ENCODE measurements at places on chromosomes 7 and 10.

- DNase-seq: no peak
Observed at GRCh38 chr7:130943336-130943901, 209.4 kb upstream of the KLF14 start.

DNA sequence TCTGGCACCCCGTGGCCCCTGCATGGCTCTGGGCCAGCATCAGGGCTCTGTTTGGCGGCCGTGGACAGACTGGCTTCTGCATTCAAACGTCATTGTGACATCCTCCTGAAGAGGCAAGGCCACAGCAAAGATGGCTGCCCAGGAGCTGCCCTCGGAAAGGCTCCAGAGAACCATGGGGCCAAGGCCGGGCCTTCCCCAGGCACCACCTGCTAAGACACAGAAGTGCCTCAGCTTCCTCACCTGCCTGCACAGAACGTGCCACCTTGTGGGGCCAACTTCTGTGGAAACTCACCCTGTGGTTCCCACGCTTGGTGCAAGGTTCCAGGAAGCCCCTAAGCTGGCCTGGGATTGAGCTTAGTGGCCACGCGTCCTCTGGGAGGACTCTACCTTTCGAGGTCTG lies 396.9 kb downstream of the PTPRN2 start:
- DNase-seq: no peak

DNA sequence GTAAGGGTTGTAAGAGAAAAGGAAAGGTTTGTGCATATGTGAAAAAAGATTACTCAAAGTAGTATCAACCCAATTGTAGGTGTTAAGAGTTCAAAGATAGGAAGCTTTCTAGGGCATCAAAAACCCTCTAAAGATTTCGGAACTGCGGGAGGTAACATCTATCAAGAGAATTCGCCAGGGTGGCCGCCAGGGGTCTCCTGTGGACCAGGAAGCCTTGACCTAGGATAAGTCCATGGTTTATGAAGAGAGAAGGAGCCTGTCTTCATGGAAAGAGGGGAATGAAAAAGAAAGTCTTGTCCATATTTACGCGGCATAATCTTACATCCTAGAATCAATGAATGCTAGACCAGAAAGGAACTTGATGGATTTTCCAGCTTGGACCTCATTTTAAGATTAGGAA lies 140.7 kb upstream of the CALCR start:
- DNase-seq: no peak

- DNase-seq: no peak
Observed at GRCh38 chr10:84665211-84665610, 336.8 kb downstream of the CCSER2 start.

DNA sequence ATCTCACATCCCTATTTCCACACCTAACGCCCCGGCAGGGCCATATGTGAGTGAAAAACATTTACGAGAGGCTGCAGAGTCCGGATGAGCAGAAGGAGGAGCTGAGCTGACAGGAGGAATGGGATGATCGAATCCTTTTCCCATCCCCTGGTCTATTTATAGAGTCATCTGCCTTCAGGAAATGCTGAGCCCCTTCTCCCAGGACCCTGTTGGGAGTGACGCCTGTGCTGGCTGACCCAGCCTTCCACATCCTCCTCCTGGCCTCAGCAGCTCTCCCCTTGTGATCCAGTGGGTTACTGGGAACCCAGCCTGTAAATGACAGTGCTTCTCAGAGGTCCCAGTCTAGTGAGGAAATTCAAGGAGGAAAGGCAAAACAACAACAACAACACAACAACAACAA lies 16.6 kb downstream of the DENND2A start:
- DNase-seq: no peak

DNA sequence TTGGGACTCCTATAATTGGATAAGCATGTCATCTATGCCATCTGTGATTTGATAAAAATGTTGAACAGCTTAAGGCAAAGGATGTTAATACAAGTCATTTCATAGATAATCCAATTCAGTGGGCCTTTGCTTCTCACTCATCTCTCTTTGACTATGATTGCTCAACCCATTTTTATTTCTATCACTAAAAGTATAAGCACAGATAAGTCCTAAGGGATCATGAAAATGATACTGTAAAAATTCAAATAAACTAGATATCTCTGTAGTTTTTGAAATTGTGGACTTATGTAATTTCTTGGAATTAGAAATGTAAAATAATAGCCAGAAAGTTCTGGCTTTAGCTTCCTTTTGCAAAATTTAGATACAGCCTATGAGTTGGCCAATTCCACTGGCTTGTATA lies 440.3 kb downstream of the POM121L12 start:
- DNase-seq: no peak

DNA sequence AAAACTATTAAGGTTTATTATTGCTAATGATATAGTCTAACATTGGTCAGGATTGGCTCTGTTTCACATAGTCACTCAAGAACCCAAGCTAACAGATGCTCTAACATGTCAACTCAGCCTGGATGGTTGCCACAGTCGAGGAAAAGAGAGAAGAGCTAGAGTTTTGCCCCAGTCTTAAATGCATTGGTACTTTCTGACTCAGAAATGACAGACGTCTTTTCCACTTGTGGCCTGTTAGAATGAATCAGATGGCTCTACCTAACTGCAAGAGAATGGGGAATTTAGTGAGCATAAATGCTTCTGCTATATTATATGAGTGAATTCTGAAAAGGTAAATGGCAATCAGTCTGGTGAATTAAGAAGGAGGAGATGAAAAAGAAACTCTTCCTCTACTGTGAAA lies 13.9 kb downstream of the HECTD2 start:
- no peak for DNase-seq

- DNase-seq: no peak
Observed at GRCh38 chr10:132310701-132311337, 3.1 kb upstream of the STK32C start.

- no peak for DNase-seq
Observed at GRCh38 chr7:157021071-157021870, 10.8 kb upstream of the MNX1 start.

DNA sequence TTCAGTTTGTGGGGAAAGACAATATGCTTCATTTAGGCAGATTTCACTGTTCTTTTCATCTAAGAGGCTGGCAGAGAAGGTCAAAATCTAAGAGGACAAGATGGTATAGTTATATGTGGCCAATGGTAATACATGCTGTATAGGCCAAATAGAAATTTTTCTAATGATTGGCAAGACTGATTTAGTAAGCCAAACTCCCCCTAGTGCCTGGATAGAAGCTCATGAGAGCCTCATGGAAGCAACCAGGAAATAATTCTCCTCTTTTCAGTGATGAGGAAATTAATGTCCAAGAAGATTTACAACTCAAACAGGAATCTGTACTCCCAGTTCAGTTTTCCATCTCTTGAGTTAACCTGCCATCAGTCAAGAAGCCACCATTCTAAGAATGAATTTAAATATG lies 253.6 kb upstream of the PHF14 start:
- DNase-seq: no peak

- DNase-seq: no peak
Observed at GRCh38 chr10:80567292-80567691, 29.6 kb downstream of the SH2D4B start.

GRCh38 chr10:23047201-23048050 lies 48.0 kb upstream of the MSRB2 start:
- DNase-seq: no peak

DNA sequence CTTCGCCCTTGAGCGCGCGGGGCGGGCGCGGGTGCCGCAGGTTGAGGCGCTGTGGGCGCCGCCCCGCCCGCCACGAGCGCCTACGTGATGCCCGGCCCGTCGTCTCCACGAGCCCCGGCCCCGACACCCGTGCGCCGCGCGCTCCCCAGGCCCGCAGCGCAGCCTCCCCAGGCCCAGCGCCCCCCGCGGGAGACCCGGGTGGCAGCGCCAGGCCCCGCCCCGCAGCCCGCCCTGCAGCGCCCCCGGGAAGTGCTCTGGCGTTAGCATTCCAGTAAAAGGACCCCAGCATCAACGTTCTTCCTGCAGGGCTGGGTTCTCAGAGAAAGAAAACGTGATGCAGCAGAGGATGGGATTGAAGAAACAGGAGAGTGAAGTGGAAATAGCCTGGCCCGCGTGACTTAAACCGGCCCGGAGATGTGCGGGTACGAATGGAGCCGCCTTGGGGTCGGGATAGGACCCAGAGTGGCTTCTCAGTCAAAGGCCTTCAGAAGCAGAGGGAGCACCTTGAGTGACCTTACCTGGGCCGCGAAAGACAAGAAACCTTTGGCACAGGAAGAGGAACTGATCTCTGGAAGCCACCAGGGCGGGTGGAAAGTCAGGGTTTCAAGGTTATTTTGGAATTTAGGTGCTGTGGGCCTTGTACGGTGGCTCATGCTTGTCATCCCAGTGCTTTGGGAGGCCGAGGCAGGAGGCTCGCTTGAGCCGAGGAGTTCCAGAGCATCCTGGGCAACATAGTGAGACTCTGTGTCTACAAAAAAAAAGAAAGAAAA lies 1.8 kb downstream of the PFKP start:
- peak; percentile 17 for DNase-seq

DNA sequence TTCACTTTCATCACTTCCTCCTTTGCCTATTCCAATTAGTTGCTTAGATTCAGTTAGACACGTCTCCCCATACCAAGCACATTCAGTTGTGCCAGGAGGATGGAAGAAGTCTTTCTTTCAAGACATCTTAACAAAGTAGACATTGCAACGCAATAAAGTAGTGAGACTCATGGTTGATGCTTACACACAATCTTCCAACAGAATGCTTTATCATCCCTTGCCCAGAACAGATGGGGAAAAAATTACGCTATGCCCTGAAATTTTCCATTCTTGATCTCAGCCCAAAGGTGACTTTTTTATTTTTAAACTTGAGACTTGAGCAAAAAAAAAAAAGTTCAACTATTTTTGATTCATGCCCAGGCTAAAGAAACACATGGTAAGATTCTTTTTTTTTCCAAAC lies 74.9 kb downstream of the KCNMA1 start:
- DNase-seq: no peak

- DNase-seq: peak; percentile 14
Observed at GRCh38 chr10:116815641-116816415, 33.5 kb upstream of the ENO4 start.

- DNase-seq: peak; percentile 13
Observed at GRCh38 chr10:106711313-106711906, 453.1 kb downstream of the SORCS1 start.

DNA sequence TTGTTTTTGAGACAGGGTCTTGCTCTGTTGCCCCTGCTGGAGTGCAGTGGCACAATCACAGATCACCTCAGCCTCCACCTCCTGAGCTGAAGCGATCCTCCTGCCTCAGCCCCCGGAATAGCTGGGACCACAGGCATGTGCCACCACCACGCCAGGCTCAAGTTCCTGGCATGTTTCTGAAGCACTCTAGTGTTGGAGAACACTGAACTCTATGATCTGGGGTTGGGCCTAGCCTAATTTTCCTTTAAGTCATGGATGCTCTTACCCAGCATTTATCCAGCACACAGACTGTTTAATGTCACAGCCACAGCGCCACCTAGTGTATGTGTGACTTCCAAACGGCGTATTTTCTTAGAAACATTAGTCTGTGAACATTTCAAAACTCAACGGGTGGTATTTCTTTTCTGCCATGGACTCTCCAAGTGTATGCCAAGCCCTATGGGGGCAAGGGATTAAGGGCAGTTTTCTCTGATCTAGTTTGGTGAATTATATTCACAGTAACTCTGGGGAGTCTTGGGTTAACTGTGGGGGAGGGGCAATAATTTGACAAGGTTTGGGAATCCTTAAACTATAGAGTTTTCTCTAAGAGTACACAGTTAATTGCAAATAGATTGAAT lies 91.8 kb downstream of the CREM start:
- peak; percentile 46 for DNase-seq

- no peak for DNase-seq
Observed at GRCh38 chr7:88760136-88760515, 626 bp downstream of the ZNF804B start.

GRCh38 chr10:44416021-44416771 lies 31.3 kb upstream of the CXCL12 start:
- no peak for DNase-seq

DNA sequence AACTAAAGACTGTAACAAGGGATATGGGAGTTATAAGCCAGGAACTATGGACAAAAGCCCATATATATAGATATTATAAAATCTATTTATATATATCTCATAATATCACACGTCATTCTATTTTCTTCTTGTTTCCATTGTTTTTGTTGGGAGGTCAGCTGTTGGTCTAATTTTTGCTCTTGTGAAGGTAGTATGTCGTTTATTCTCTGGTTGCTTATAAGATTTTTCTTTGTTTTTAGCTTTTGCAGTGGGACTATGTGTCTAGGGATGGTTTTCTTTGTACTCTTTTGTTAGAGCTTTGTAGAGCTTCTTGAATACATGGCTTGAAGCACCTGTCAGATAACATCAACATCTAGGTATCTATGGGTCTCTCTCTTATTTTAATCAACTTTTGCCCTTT lies 14.0 kb downstream of the ARL4A start:
- DNase-seq: no peak

- DNase-seq: peak; percentile 83
Observed at GRCh38 chr10:119253433-119254174, 46.2 kb downstream of the GRK5 start.

Data from H54 (cell line).